ENCODE measurements at places on chromosomes 11 and 22.

DNA sequence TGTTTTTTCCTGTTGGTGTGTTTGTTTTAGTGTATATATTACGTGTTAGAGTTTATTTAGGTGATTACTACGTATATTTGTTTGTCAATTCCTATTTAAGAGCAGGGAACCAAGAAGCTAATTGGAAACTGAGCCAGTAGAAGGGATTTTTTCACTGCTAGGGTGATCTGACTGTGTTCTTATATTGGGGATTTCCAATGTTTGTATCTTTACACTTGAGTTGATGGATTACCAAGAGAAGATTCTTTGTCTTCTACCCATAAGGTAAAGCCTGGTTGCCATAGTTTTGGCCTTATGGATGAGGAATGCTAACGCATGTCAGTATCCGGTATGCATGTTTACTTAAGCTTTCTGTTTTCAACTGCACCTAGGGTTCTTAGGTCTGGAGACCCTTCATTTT lies 35.6 kb downstream of the SIK2 start:
- no peak for DNase-seq

DNA sequence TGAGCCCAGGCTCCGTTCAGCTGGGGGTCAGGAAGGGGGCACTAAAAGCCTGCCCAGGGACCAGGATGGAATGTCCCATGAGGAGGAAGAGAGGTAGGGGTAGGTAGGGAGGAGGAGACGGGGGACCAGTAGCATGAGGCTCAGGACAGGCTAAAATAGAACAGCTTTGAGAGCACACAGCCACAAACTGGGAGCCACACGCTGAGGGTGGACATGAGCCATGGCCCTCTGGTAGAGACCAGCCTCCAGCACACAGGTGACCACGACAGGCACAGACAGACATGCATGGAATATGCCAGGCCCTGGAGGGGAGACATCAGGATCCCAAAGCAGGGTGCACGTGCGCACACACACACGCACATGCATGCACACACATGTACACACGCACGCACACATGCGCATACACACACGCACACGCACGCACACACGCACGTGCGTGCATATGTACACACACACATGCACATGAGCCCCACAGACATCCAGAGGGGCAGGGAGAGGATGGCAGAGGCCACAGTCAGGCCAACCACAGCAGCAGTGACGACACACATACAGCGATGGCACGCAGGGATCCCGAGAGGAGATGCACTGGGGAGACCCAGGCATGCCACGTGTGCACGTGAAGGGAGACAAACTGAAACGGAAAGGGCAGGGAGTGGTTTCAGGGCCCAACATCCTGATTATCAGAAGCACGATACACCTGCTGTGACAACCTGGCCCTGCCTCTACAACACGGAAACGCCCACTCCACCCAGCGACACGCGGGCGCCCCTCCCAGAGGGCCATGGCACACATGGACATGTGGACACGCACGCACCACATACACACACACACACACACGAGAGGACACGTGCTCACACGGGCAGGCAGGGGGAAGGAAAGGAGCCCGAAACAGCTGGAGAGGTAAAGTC lies 25.7 kb downstream of the LRRC10B start:
- no peak for DNase-seq

GRCh38 chr11:79276736-79277325 lies 164.0 kb downstream of the TENM4 start:
- no peak for DNase-seq

GRCh38 chr11:16125796-16126195 lies 230.6 kb downstream of the SOX6 start:
- DNase-seq: no peak

DNA sequence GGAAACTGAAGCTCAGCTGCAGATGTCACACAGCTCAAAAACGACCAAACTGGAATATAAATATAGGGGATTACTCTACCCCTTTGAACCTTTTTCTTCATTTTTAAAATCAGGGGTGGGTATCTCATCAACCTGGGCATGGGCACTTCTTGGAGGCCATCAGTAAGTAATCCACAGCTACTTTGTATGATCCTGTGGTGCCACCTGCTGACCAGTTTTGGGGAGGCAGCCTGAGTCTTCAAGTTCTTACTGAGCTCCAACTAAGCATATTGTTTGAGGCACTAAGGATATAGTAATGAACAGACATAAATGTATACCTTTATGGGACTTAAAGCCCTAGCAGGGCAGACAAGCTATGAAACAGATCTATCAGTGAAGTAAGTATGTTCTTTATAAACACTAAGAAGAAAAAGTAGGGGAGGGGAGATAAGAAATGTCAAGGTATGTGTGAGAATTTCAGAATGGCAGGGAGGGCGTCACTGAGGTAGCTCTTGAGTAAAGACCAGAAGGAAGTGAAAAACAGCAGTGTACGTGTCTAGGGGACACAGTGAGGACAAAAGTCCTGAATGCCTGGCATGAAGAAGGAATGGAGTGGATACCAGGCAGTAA lies 18.4 kb downstream of the TUB start:
- DNase-seq: peak; percentile 46

GRCh38 chr11:43788421-43788820 lies 92.2 kb upstream of the ALKBH3 start:
- no peak for DNase-seq

DNA sequence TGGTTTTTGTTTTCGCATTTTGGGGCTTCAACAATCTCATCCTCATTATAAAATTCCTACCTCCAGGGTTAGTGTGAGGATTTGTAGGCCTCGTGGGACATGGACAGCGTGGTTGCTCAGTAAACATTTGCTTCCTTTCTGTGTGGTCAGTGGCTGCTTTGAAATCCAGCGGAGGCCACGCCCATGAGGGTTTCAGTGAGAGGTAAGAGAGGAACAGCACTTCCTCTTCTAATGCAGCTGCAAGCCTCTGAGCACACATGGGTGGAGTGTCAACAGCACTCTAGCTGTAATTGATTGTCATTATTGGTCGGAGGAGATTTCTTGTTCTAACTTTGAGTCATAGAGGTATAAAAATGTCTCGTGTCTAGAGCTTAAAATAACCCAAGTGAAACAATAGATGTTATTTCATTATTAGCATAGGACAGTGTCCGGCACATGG lies 6.0 kb upstream of the ARHGAP42 start:
- DNase-seq: peak; percentile 74

DNA sequence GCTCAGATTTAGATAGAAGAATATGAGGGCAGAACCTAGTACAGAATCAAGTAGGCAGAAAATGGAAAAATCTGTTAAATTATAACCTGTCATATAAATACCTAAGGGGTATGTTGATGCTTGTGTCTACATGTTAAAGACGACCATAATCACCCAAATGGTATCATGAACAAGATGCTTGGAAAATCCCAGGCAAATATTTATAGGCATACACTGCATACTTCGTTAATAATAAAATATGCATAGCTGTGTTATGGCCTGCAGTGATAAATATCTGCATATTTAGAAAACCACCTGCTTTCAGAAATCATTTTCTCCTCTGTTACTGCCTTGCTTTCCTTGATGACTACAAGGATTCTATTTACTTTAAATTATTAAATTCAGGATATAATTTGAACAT lies 18.9 kb upstream of the DDX10 start:
- DNase-seq: no peak

DNA sequence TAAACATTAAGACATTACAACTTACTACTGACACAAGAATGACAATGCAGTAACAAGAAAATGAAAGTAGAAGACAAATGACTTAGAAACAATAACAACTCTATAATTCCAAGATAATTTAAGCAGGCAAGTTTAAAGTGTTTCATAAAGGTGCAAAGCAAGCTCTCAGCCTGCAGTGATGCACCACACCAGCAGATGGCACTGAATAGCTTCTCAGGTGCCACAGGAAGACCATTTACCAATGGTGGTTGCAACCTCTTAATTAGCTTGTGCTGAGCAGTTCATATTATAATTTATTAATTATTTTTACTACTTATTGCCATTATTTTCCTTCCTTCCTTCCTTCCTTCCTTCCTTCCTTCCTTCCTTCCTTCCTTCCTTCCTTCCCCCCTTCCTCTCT lies 60.6 kb downstream of the NXPE2 start:
- no peak for DNase-seq
